ENCODE measurements at places on chromosomes 3 and 15. TPM values are rescaled to one million over a fixed set of nuclear protein-coding genes. Genes with fewer than 3 reads are reported as not detected.

The KNG1 gene
- not detected for total RNA-seq

The PRR20G gene
- not detected for total RNA-seq

The TMEM207 gene
- total RNA-seq: not detected

The CCDC54 gene
- total RNA-seq: not detected

The PRRT3 gene
- 1.3 TPM for total RNA-seq

The EPHB3 gene
- 4.0 TPM for total RNA-seq

Measured in MCF 10A (cell line).